ENCODE measurements at places on chromosomes 4 and X. TPM values are rescaled to one million over a fixed set of nuclear protein-coding genes. Genes with fewer than 3 reads are reported as not detected.
A peak's percentile ranks its signal among the peaks of the same experiment; 100 is the strongest.

S100P gene
- 2.5 TPM for total RNA-seq

SMIM20 gene
- 23.5 TPM for total RNA-seq

ELF4 gene
- 17.6 TPM for total RNA-seq

GLOD5 gene
- total RNA-seq: not detected

PPP4R3C gene
- not detected for total RNA-seq

UTP3 gene
- 49.7 TPM for total RNA-seq

PAK3 gene
- not detected for total RNA-seq

DNA sequence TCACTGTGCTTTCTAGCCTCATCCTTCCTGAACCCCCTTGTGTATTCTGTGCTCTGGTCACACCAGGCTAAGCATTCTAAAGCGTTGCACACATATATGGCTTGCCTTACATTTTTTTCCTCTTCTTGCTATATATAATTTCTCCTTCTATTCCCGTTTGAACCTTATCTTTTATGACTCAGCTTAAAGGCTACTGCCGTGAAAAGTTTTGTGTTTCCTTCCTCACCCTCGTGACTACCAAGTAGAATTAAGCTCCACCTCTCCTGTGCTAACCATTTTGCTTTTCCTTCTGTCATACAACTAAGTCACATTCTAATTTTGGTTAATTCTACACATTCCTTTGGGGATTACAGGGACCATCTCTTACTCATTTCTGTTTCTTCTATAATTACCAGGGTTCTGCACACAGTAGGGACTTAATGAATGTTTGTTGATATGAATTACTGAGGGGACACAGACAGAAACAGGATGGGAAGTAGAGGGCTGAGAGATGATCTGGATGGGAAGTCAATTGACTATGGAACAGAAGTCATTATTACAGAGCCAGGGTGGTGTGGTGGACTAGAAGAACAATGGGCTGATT, 67.1 kb downstream of the DOCK11 start:
- H3K27me3 ChIP-seq: no peaks in the 10 kb centered on the region
- peak overlapping the region; percentile 57 for H3K27ac ChIP-seq
- no peak for DNase-seq

DNA sequence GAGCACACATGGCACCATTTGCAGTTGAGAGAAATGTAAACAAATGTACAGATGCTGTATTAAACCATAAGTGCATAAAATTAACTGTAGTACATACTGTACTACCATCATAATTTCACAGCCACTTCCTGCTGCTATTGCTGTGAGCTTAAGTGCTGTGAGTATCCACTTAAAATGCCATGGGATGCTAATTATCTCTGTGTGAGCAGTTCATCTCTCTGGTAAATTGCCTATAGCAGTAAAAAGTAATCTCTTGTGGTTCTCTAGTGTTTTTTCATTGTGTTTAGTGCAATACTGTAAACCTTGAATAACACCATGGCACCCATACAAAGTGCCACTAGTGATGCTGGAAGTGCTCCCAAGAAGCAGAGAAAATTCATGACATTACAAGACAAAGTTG, 9.9 kb upstream of the SCOC start:
- no peaks in the 10 kb centered on the region for H3K36me3 ChIP-seq
- DNase-seq: no peak
- no peak overlapping the region for H3K27ac ChIP-seq
- H3K4me3 ChIP-seq: no peak overlapping the region
- H3K27me3 ChIP-seq: no peaks in the 10 kb centered on the region

DNA sequence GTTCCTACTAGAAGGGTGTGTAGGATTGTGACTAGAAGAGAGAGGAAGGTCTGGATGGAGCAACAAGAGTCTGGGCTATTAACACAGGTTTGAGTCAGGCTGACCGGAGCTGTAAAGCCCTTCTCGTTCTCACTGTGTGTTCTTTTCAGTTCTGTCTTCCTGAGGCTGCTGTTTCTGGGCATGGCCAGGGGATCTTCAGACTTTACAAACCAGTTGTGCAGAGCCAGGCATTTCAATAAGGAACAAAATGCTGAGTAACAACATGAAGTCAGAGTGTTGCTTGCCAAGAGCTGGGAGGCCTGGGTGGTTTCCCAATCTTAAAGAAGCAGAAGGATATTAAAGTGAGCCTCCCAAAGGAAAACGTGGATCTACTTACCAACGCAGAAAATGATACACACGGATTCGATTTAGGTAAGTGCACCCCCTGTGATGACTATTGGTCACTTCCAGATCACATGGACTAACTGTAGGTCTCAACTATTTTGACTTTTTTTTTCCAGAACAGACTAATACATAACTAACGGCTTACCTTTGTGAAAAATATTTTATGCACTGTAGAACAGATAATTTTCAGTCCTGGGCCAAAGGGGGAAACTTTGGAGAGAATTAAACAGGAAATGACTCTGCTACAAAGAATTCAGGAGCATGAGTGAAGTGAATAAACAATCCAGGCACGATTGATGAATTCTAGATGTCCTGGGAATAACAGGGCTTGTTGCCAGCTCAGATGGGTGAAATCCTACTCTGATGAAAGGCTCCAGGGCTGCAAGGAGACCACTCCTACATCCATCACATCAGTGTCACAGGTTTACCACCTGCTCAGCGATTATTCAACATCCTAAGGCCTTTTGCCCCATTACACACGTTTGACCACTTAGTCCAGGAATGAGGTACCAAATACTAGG, 94.5 kb downstream of the ANXA3 start:
- no peak overlapping the region for H3K4me3 ChIP-seq
- H3K36me3 ChIP-seq: no peaks in the 10 kb centered on the region
- DNase-seq: no peak
- no peaks in the 10 kb centered on the region for H3K27me3 ChIP-seq

DNA sequence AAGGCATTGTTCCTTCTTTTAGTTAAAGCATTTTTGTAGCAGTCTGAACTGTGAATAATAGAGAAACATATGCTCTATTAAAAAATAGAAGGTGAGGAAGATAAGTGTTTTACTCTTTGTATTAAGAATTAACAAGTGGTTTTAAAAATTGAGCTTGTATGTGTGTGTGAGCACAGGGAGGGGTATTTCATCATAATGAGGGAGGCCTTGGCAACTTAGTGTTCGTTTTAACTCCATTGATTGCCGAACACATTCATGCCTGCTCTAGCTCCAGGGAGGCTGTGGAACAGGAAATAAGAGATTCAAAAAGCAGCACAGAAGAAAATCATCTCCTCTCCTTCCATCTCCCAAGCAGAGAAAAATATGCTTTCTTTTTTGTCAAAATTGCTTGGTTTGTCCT, 14.8 kb downstream of the SHROOM3 start:
- H3K4me3 ChIP-seq: no peak overlapping the region
- no peak for DNase-seq
- peaks cover 6% of the 10 kb centered on the region for H3K4me1 ChIP-seq
- no peaks in the 10 kb centered on the region for H3K36me3 ChIP-seq
- peaks cover 16% of the 10 kb centered on the region for H3K27me3 ChIP-seq

DNA sequence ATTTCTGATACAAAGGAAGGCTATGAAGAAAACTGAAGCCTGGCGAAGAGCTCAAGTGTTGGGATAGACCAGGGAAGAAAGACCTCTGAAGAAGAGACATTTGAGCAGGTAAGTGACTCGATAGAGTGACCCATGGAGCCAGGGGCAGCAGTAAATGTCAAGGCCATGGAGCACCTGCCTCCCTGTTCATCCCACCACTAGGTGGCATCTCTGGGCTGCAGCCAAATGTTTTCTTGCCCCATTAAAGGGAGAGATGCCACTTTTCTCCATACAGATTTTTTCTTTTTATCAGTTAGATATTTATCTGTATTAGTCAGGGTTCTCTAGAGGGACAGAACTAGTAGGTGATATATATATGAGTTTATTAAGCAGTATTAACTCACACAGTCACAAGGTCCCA, 4.9 kb upstream of the ZNF81 start:
- H3K4me3 ChIP-seq: no peak overlapping the region
- peak; percentile 34 for DNase-seq
- H3K36me3 ChIP-seq: no peaks in the 10 kb centered on the region
- H3K27ac ChIP-seq: no peak overlapping the region
- H3K27me3 ChIP-seq: no peaks in the 10 kb centered on the region
- peaks cover 9% of the 10 kb centered on the region for H3K4me1 ChIP-seq

DNA sequence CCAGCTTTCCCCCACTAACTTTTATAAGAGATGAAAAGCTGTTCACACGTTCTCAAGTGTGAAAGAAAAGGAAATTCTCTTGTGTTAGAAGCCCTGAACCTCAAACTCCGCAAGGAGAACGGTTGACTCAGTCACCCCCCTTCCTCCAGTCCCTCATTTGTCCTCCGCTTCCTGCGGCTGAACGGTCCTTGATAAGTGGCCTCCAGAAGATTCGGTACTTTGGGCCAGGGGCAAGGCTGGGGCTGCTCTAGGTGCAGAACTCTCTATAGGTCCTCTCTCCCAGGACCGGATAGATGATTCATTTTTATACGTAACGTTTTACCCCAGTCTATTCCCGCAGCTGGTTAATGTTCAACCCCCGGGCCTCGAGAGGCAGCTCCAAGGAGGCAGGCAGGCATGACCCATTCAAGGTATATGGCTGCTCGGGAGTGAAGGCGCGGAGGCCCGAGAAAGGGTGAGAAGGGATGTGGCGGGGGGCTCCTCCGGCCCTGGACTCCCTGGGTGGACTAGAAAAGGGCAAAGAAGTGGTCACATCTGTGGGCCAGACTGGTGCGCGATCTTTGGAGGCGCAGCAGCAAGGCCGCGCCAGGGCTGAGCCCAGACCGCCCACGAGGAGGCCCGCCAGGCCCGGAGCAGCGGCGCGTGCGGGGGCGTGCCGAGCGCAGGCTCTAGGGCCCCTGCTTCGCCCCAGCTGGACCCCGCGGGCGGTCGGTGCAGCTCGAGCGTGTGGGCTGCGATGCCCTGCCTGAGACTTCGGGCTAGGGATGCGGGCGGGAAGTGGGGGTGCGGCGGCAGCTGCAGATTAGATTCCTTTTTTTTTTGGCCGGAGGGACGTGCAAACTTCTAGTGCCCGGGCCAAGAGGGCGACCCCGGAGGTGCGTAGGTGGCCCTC, 11.7 kb downstream of the PITX2 start:
- H3K36me3 ChIP-seq: no peaks in the 10 kb centered on the region
- H3K4me1 ChIP-seq: peaks cover 4% of the 10 kb centered on the region
- H3K27me3 ChIP-seq: peaks cover 85% of the 10 kb centered on the region
- no peak for DNase-seq
- no peak overlapping the region for H3K4me3 ChIP-seq
- no peak overlapping the region for H3K27ac ChIP-seq

- H3K4me3 ChIP-seq: no peak overlapping the region
- DNase-seq: no peak
- no peaks in the 10 kb centered on the region for H3K4me1 ChIP-seq
- H3K27ac ChIP-seq: no peak overlapping the region
Observed at GRCh38 chr4:119750771-119751170, 122.2 kb upstream of the PDE5A start.

DNA sequence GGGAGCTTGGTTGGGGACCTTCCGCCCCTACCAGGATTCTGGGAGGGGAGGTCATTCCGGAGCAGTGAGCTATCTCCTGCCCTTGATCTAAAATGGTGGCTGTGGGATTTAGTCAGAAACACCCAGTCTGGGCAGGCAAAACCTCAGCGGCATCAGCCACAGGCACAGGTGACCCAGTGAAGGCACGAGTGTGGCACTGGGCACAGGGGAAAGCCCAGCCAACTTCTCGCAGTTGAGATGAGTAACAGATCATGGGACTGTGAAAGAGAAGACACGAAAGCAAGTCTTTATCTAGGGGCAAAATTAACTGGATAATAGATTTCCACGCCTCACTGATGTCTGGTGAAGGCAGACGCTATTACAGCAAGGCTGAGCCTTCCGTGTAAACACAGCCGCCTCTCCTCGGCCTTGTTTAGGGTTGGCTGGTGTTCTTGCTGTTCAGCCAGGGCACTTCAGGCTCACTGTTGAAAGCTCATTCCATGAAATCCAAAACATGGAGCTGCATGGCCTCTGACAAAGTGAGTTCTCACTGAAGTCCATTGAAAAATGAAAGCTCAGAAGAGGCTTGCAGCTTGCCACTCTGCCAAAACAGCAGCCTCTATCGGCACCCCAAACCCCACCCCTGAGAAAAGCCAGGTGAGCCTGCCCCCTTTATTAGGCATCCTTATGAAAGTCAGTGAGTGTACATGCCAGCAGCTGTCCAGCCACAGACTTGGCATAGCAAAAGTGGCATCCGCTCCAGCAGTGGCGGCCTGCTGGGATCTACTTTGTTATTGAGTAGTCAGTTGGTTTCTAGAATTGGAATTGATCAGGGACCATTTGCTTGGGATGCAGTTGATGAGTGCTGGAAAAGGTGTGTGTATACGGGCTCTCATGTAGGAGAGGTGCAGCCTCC, 102.3 kb upstream of the MTM1 start:
- H3K27ac ChIP-seq: no peak overlapping the region
- no peak overlapping the region for H3K4me3 ChIP-seq
- H3K36me3 ChIP-seq: peaks cover 2% of the 10 kb centered on the region
- H3K4me1 ChIP-seq: no peaks in the 10 kb centered on the region
- DNase-seq: no peak
- no peaks in the 10 kb centered on the region for H3K27me3 ChIP-seq

DNA sequence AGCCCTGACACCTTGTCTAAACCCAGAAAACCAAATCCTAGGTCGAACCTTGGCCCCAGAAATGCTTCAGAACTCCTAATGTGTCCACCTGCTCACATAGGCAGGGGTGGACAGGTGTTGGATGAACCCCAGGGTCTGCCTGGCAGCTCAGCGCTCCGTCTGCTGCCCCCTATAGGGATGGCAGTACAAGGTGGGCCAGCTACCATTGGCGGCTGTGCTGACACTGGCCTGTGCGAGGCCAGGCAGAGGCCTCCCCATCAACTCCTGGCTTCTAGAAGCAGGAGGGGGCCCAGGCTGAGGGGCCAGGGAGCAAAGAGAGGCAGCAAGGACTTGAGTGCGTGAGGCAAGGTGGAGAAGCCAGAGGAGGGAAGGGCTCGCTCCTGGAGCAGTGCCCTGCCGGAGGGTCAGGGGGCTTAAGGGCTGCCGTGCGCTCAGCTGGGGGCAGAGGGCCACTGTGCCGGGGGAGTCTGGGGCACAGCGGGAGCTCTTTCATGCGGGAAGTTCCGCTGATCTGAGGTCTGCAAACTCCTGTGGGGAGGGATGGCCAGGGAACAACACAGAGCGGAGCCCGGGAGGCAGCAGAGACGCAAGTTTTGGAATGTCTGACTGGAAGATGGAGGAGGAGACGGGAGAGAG, 20.6 kb downstream of the CCNQ start:
- peaks cover 11% of the 10 kb centered on the region for H3K4me1 ChIP-seq
- H3K36me3 ChIP-seq: no peaks in the 10 kb centered on the region
- no peak overlapping the region for H3K27ac ChIP-seq
- no peaks in the 10 kb centered on the region for H3K27me3 ChIP-seq
- H3K4me3 ChIP-seq: no peak overlapping the region
- no peak for DNase-seq
